ENCODE measurements at places on chromosomes 1 and 21.
A peak's percentile ranks its signal among the peaks of the same experiment; 100 is the strongest.

DNA sequence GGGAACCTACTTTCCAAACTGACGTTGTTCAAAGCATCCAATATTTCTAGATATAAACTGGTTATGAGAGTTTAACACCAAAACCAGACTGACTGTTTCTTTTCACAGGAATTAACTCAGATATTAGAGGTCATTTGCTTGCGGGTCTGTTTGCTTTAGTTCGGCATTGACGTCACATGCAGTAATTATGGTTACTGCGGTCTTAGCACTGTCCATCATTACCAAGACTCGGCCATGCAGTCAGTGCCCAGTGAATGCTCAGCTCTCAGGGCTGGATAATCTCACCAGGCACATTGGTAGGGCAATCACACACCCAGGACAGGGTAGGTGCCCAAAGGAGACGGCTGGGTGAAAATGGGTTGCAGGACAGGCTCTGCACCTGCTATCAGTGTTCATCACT is 9.9 kb upstream of the F3 start:
- DNase-seq = no peak

GRCh38 chr1:192538407-192539296 is 36.9 kb upstream of the RGS1 start:
- no peak for DNase-seq

DNA sequence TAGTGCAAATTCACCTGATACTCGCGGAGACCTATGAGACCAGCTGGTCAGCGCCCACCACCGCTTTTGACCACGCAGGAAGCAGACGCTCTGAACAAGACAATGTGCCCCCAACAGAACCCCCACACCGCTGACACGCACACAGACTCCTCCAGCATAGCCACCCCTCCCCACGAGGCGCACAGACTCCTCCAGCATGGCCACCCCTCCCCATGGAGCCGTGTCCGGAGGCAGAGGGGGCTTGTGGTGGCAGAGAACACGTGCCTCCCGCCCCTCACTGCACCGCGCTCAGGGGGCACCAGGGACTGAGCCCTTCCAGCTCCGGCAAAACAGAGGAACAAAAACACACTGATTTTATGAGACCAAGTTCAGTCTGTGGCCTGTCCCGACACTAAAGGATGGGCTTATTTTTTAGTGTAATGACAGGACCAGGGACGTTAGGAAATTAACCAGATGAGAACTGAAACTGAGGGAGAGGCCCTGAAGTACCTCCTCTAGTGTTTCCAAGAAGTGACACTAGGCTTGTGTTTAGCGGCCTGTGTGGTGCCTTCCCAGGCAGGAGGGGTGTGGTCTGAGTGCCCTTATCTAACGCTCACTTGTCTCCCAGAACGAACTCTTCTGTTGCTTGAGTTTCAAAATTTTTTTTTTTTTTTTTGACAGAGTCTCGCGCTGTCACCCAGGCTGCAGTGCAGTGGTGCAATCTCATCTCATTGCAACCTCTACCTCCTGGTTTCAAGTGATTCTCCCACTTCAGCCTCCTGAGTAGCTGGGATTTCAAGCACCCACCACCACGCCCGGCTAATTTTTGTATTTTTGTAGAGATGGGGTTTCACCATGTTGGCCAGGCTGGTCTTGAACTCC is 10.0 kb upstream of the AGPAT3 start:
- no peak for DNase-seq

- DNase-seq = no peak
Observed at GRCh38 chr1:228900886-228901392, 165.7 kb downstream of the RHOU start.

DNA sequence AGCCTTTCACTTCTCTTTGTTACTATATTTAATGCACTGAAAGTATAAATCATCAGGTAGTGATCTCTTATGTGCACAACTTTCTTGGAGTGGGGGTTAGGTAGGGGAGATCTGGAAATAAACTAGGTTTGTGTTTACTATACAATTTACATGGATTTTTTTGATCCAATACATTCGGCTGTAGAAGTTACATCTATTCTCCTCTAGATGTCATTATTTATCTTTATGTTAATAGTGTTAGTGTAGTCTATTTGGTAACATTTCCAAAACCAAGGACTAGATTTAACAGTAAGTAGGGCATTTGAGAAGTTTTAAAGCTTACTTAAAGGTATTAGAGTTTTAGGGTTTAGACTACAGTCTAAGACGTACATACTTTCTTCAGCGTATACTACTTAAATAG is 5.4 kb downstream of the VPS45 start:
- DNase-seq = no peak

DNA sequence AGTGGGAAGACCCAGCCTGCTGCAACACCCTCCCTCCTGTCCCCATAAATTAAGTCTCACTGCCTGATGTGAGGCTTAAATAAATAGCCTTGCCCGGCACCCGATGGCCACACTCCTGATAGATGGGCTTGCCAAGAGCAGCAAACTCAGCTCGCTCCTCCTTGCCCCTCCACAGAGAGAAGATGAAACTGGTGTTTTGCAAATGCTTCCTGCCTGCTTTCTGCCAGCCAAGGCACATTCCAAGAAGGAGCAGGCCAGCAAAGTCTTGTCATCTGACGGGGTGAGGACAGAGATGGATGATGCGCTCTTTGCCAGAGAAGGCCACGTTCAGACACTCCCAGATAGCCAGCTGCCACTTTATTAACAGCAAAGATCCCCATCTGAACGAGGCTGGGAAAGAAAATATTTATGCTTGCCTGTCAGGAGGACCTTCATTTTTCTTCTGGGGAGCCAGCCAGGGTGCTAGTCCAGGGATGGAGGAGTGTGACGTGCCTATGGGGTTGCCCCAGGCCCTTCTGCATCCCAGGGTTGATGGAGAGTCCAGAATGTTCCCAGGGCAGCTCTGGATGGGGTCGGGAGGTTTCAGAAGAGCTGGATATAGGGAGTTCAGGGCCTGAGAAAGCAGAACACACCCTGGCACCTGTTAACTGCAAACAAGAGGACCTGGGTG is 265.4 kb downstream of the FOXD2 start:
- no peak for DNase-seq

GRCh38 chr1:220371324-220371723 is 99.1 kb upstream of the RAB3GAP2 start:
- no peak for DNase-seq

- DNase-seq = no peak
Observed at GRCh38 chr21:43919871-43920801, 55.1 kb downstream of the AGPAT3 start.

GRCh38 chr1:95171270-95172245 is 54.4 kb downstream of the TLCD4 start:
- no peak for DNase-seq

DNA sequence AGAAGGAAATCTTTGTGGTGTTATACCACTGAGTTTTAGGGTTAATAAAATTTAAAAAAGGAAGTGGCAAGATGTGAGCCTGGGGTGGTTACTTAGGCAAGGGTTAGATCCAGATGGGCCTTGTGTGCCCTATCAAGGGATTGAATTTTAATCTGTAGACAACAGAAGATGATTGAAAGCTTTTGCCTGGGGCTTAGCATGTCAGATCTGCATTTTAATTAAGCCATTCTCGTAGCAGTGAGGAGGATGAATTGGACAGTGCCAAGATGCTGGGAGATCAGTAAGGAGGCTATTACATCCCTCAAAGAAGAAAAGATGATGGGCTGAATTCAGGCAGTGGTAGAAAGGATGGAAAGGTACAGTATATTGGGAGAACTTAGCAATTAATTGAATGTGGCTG is 42.3 kb downstream of the HMGB4 start:
- DNase-seq = no peak

GRCh38 chr1:23249787-23250454 is 32.6 kb upstream of the HTR1D start:
- DNase-seq = peak; percentile 3

- DNase-seq = no peak
Observed at GRCh38 chr1:233662575-233663304, 48.8 kb downstream of the KCNK1 start.

DNA sequence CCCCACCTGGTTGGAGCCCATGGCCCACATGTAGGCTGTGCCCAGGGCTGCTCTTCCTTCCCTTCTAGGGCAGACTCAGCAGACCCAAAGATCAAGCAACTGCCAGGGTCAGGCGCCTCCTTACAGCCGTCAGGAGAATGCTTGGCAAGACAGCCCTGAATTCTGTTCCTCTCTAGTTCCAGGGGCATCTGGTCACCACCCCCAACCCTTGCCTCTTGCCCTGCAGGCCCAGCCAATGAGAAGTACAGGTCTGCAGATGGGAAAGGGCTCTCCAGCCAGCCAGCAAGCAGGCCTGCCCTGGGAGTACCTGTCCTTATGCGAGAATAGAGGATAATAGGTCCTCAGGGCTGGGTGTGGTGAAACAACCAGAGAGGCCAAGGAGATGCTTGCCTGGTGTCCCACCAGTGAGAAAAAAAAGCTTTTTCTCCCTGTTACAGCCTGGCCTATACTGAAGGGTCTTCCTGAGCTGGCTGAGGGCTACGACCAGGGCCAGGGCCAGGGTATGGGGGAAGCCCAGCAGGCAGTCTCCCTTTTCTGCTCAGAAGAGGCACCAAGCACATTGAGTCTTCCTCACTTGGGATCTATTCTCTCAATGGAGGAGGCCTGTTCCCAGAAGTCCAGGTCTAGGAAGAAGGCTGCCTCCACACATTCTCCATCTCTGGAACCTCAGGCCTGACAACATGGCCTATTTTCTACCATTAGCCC is 31.4 kb downstream of the NAV1 start:
- no peak for DNase-seq

DNA sequence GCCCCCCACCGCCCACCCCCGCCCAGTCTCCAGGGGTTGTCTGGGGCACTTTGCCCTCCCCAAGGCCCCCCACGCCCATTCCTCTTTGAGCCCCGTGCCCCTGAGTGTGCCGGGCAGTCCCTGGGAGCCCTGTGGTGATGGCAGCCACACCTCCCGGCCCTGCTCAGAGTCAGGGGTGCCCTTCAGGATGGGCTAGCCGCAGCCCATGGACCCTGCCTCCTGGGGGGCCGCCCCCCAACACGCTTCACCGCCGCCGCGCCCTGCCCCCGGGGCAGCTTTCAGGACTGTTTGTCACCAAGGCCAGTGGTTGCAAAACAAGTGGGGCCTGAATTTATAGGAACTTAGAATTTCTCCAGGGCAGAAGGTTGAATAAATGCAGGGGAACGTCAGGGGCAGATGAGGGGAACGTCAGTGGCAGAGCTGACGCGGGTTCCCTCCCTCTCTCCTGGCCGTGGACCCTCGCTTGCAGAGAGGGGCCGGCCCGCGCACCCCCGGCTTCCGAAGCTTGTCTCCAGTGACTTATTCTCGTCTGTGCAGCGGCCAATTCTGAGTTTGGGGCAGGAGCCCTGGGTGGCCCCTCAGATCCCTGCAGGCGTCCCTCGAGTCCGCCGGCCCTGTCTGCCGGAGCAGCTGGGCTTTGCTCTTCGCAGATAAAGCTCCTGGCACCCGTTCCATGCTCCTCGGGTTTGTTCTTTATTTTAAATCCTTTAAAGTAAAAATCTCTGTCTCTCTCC is 41.2 kb upstream of the ADARB1 start:
- DNase-seq = no peak

- no peak for DNase-seq
Observed at GRCh38 chr1:191279266-191279800, 801.7 kb upstream of the BRINP3 start.

- no peak for DNase-seq
Observed at GRCh38 chr1:218383681-218384080, 38.5 kb downstream of the TGFB2 start.

DNA sequence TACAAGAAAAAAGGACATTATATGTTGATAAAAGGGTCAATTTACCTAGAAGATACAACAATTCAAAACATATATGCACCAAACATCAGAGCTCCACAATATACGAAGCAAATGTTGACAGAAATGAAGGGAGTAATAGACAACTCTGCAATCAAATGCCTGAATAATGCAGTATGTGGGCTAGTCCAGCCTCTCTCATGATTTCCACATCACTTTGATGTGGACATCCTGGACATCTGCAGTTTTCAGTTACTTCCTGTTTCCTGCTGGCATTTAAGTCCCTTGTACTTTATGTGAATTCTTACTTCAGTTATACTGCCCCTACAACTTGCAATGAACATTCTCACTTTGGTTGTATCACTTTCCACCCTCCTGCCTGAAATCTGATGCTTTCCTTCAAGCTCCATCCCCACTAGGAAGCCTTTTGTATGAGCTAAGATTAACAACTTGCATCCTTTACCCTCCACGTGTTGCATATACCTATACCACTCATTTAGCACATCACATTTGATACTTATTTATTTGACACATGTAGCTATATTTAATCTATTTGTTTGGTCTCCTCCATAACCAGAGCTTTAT is 36.7 kb downstream of the DISC1 start:
- DNase-seq = no peak

DNA sequence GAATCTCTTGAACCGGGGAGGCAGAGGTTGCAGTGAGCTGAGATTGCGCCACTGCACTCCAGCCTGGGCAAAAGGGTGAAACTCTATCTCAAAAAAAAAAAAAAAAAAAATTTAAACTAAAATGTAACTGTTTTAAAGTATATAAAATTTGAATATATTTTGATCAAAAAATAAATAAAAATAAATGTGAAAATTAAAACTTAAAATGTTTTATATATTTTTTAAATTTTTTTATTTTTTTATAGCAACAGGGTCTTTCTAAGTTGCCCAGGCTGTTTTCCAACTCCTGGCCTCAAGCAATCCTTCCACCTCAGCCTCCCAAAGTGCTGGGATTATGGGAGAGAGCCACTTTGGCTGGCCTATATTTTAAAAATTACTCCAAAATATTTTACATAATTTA is 15.2 kb upstream of the FAM76A start:
- DNase-seq = no peak

- DNase-seq = no peak
Observed at GRCh38 chr1:160449494-160449893, 49.1 kb downstream of the VANGL2 start.

- DNase-seq = no peak
Observed at GRCh38 chr21:21439761-21440160, 441.6 kb downstream of the NCAM2 start.

- no peak for DNase-seq
Observed at GRCh38 chr1:117094841-117095604, 26.5 kb downstream of the TRIM45 start.

- no peak for DNase-seq
Observed at GRCh38 chr1:12345350-12346217, 115.8 kb downstream of the VPS13D start.

GRCh38 chr1:182080955-182081582 is 19.6 kb upstream of the ZNF648 start:
- DNase-seq = peak; percentile 38

DNA sequence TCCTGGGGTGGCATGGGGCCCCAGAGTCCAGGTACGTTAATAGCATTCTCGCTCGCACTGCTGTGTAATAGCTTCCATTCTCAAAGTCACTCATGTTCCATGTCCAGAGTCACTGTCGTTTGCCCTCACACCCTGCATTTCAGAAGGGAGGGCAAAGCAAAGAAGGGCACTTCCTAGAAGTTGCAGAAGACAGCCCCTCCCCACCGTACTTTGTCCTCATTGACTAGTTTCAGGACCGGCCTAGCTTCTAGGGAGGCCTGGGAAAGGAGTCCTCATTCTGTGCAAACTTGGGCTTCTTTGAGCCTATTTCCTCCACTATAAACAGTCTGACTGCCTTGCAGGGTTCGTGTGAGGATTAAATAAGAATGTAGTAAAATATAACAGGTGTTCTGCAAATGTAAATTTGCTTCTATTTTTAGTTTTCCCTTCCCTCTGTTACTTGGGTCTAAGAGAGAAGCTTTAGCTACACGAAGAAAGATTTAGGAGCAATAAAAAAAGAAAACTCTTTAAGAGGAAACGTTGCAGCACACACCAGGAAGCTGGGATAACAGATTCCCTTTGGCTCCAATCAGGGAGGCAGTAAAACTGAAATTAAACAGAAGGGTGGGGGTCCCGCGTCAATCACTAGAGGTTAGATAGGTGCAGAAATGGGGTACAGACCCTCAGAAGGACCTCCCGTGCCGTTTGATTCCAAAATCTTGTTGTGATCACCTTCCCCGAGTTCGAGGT is 40.1 kb downstream of the ACTL8 start:
- DNase-seq = no peak

Data from right renal pelvis (tissue), 4 donors.